Stimulated activated CD4-positive, alpha-beta T cell treated with anti-CD3 and anti-CD28 coated beads, Interleukin-1b, Interleukin-23, amount 100 ng/mL, for 1 hour (primary cell): ENCODE measurements at places on chromosomes 3 and 15.

DNA sequence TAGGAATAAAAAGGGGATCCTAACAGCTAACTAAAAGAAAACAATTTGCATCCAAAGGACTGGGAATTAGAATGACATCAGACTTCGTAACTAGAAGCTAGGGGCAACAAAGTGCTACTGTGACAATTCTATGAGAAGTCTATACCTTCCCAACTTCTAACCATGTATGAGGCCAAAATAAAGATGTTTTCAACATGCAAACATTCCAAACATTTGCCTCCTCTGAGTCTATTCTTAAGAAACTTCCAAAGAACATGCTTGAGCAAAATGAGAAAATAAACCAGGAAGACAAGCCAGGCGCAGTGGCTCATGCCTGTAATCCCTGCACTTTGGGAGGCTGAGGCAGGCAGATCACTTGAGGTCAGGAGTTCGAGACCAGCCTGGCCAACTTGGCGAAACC is 13.1 kb upstream of the RNF7 start:
- DNase-seq = no peak

- no peak for DNase-seq
These were observed 1.0 kb upstream of the DLL4 start for GRCh38 chr15:40927873-40928806.

GRCh38 chr15:41988896-41989572 is 16.7 kb upstream of the EHD4 start:
- no peak for DNase-seq

GRCh38 chr3:195011231-195011834 is 259.6 kb downstream of the XXYLT1 start:
- no peak for DNase-seq

DNA sequence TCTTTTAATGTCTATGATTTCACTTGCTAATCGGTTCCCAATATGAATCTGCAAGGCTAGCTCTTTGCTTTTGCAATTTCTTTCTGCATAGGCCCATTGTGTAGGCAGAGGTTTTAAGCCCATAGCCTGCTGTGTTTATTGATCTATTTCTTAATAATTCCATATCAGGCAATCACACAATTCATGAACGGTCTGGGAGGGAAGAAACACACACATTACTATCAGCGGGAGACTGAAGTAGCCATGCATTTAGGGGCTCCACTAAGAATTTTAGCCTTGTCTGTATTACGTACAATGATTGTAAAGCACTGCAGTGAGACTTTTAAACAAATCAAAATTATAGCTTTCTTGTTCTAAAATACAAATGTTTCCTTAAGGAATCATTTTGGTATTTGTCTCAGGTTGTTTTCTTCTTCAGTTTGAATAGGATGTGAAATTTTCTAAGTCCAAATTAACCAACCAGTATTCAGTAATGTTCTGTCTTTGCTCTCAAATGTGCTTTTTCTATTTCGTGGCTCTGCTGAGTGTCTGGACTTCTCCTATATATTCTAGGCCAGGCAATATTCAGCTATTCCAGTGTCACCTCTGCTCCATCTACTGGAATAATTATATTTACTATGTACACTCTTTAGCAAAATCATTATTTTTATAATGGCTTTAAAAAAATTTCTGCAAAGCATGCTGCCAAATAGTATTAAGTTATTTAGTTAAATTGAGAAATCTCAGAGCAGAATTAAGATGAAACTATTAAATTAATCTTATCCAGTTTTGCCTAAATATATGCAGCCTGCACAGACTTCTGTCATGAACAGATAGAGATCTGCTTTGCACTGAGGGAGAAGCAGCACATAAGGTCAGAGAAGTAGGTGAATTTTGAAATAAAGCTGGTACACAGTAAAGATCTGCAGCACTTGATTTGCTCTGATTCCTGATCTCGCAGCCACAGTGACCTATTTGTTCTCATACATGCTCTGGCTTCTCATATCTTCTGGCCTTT is 103.0 kb upstream of the NAALADL2 start:
- DNase-seq = no peak

DNA sequence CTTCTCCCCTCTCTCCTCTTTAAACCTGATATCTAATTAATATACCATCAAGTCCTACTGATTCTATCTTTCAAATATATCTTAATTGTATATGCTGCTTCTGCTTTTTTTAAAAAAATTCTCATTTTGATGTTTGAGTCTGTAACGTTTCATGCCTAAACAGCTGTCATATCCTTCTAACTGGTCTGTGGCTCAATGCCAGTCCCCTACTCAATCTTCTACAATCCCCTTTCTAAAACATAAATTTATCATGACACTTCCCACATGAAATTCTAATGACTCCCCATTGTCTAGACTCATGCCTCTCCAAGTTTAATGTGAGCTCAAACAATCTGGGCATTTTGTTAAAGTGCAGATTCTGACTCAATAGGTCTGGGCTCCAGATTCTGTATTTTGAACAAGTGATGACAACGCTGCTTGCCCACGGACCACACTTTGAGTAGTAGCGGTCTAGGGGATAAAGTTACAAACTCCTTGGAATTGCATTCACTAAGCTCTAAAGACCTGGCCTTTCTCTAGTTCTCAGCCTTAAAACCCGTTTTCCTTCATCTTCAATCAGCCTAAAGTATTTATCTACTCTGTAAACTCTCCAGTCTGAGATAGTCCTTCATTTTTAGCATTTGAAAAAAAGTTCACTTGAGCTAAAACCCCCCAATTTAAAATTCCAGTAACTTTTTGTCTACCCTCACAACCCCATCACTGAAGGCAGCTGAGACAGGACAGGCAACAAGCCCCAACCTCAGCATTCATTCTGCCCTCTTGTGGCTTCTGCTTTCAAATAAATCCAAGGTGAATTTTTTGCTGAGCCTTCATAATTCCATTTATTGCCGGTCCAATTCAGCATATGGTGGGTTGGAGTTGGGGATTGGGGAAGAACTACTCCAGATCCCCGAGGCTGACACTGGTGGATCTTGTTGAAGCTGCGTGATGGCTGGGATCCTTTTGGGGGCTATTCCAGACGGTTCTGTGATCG is 88.1 kb upstream of the THRB start:
- DNase-seq = no peak

GRCh38 chr15:75361361-75361988 is 6.9 kb downstream of the MAN2C1 start:
- no peak for DNase-seq

- DNase-seq = no peak
These were observed 3.0 kb upstream of the PHGR1 start for GRCh38 chr15:40347559-40348473.

- no peak for DNase-seq
These were observed 2.2 kb downstream of the TYRO3 start for GRCh38 chr15:41561104-41561776.

DNA sequence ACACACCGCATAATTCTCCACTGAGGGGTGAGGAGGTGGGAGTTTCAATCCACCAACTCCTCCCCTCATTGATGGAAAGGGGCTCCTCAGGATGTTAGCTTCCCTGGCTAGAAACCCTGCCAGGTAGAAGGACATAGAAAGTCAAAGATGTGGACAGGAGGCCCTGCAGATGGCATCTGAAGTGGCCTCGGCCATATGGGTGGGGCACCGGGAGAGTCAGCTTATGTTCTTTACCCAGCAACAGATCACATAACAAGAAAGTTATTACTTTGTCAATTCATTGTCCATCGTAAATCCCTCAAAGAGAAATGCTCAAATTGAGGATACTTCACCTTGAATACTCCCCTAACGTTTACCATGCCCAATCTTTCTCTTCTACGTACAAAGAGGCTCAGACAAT is 97.3 kb upstream of the ARHGEF3 start:
- no peak for DNase-seq

DNA sequence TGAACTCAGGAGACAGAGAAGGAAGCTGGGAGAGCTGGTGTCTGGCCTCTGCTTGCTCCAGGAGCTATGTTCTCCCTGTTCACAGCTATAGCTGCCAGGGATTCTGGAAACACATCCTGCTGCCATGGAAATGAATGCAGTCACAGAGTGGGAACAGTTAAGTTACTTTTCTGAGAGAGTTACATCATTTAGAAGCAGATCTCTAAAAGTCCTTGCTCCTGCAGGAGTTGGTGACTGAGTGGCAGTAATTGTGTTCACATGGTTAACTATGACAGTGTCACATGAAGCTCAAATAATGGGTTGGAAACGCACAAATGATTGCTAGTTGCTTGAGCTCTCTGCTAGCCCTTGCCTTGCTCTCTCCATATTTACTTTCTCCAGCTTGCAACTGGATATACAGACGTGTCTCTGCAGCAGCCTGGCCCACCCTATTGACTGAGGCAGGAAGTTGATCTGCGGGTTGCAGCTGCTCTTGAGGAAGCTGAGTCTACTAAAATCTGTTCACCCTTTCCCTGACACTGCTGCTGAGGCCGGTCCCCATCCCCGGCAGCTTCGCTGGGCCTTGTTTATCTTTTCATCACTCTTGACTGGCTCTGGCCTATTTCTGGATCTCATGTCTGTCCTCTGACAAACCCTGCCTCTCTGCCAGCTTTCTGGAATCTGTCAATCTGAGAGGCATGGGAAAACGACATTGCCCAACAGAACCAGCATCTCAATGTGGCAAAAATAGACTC is 16.7 kb upstream of the ISLR start:
- DNase-seq = no peak

- no peak for DNase-seq
These were observed 401.8 kb downstream of the SHQ1 start for GRCh38 chr3:72446218-72447058.

GRCh38 chr3:134929976-134930375 is 134.9 kb downstream of the EPHB1 start:
- DNase-seq = no peak

GRCh38 chr3:177150970-177151627 is 46.2 kb downstream of the TBL1XR1 start:
- no peak for DNase-seq

GRCh38 chr3:156915372-156915771 is 89.2 kb downstream of the LEKR1 start:
- DNase-seq = no peak

DNA sequence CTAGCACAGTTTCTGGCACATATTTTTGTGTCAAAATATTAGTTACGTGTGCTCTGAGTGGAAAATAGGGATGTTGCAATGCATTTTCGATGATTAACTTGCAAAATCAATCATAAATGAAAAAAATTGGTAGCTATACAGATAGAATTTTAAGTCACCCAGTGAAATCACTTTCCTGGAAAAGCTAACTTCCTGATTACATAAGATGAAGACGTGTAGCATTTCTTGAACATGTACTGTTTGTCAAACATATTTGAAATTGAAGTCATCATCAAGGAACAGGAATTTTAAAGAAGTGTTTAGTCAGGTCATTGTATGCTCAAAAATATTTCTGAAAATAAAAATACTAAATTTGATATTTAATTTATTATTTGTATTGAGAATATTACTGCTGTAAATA is 977.7 kb downstream of the PLOD2 start:
- no peak for DNase-seq

GRCh38 chr3:180973543-180973942 is 16.0 kb downstream of the DNAJC19 start:
- DNase-seq = no peak

GRCh38 chr3:23175341-23176083 is 27.6 kb upstream of the UBE2E2 start:
- DNase-seq = no peak

DNA sequence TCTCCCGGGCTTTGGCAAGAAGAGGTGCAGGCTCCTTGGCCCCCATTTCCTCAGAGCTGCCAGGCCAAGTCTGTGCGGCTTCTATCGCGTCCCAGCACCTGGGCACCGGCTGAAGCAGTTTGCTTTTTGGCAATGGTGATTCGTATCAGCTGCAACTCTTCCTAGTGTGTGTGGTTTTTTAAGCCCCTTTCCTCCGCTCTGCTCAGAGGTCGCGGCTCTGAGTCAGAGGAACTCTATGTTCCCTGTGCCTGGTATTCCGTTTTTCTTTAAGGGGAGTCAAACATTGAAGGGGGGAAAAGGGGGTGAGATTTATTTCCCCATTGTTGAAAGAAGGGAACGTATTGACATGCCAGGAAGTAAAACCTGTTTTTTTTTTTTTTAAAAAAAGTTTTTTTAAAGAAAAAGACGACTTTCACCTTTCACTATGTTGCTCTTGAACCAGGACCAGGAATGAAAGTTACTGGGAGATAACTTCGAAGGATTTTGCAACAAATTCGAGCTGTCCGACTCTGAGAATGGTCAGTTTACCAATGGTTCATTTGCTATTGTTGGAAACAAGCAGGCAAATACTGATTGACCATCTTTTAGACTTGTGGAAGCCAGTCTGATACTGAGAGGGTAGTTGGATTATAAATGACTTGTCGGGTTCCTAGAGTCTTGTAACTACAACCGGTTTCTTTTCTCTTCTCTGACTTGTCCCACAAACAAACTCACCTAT is 1.1 kb downstream of the ARMC8 start:
- DNase-seq = no peak

- DNase-seq = no peak
These were observed 21.2 kb downstream of the ZNF860 start for GRCh38 chr3:32002561-32003368.

- DNase-seq = no peak
These were observed 119.9 kb upstream of the CBLB start for GRCh38 chr3:105988540-105989212.

GRCh38 chr3:163159306-163159705 is 1662.7 kb downstream of the OTOL1 start:
- DNase-seq = no peak

GRCh38 chr3:174859114-174859735 is at the start of gene NAALADL2:
NAALADL2 (plus strand) TSS chr3:174859334.
- no peak for DNase-seq

GRCh38 chr15:49286649-49287404 is 116.8 kb downstream of the GALK2 start:
- no peak for DNase-seq

DNA sequence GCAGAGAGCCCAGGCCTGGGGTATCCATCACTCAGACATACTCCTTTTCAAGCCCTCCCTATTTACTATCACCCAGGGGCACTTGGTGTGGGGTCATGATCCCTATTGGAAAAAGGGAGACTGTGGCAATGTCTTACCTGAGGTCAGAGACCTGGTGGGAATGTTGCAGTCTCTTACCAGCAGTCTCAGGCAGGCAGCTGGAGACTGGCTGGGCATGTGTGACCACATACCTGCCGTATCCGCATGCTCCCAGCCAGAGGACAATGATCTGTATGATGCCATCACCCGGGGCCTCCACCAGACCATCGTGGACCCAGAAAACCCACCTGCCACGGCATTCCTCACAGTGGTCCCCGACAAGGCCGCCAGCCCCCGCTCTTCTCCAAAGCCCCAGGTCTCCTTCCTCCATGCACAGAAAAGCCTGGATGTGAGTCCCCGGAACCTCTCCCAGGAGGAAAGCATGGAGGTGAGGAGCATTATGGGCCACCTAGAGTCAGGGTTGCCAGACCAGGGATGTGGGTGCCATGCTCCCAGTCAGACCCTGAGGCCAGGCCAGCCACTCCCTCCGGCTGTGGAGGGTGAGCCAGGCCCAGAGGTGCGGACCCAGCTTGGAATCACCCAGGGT is 5.9 kb downstream of the SH2D7 start:
- DNase-seq = no peak
